Urinary bladder (tissue), 4 donors: ENCODE measurements at places on chromosomes 7 and 10.

DNA sequence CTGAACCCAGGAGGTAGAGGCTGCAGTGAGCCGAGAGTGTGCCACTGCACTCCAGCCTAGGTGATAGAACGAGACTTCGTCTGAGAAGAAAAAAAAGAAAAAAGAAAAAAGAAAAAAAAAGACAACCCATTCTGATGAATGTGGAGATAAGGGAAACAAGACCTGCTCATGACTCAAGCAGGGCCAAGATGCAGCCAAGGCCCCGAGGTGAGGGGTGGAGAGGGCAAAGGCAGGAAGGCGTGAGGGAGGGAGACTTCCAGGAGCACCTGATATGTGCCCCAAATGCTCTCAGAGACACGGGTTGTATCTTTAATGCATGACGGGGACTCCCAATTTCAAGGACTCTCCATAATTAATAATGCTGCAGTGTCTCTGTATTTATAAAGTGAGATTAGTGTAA lies 134.6 kb downstream of the PIP4K2A start:
- DNase-seq, result no peak

DNA sequence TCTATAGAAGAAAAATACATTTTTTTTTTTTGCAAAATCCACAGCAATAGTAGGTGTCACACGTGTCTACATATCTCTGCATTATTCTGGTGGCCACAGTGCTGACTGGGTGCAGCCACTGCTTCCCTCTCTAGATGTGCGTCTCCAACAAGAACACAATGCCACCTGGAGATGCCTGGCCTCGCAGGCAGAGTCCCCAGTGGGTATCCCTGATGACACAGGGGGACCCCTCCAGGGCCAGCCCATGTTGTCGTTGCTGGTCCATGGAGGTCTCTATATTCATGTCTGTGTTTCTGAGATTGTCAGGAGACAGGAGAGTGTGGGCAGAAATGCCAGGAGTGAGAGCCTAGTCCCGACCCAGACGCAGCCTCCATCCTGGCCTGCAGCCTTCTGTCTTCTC lies 345.9 kb upstream of the SHH start:
- DNase-seq, result no peak

DNA sequence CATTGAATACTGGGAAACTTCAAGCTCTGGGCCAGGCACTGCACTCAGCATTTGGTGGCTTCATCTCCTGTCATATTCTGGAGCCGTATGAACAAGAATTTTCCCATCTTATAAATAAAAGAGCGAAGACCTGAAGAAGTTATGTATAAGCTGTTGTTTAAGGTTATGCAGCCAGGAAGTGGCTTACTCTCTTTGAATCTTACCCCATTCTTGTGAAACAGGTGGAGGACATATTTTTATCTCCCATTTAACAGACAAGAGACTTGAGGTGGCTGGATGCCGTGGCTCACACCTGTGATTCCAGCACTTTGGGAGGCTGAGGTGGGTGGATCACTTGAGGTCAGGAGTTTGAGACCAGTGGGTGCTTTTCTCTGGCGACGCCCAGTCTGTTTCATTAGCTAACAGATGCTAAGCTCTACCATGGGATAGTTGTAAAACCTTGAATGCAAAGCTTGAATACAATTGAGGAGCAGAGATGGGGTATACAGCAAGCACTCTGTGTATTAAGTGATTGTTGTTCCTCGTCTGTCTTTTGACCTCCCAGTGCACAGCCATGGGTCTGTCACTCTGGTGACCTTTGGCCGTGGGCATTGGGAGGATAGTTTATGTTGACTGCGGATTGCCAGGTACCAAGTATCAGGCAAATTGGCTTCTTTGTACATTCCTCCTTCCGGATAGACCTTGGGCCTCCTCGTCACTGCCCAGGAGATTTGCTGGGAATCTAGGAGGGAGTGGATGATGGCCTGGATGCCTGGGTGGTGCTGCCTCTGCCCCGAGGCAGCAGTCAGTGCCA lies 85.8 kb downstream of the GRK5 start:
- DNase-seq, result no peak

GRCh38 chr10:106182542-106182941 lies 982.0 kb downstream of the SORCS1 start:
- no peak for DNase-seq

GRCh38 chr10:72012796-72013195 lies 48.6 kb downstream of the CHST3 start:
- no peak for DNase-seq

DNA sequence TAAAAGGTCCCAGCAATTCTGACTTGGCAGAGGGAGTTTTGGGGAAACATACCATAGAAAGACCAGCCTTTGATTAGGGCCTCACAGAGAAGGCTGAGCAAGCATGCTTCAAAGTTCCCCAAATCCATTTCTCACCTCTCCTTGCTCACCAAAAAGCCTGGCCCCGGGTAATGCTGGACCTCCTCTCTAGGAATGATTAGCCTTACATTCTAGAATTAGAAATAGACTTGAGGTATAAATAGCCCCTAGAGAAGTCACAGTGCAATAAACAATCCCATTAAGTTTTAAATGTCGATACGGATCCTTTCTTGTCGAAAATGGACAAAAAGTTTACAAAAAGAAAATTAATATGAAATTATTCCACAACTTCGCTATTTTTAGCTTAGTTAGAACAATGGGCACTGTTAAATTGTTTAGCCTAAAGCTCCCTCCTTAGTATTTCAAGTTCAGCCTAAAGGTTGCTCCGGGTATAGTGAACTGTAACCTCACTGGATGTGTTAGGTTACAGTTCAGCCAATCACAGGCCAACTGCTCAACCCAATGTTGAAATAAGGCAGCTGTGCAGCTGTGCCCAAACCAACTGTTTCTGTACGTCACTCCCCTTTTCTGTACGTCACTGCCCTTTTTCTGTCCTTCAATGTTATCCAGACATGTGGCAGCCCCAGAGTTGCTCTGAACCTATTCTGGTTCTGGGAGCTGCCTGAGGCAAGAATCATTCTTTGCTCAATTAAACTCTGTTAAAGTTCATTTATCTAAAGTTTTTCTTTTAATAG lies 7.9 kb upstream of the GSDME start:
- DNase-seq, result no peak

DNA sequence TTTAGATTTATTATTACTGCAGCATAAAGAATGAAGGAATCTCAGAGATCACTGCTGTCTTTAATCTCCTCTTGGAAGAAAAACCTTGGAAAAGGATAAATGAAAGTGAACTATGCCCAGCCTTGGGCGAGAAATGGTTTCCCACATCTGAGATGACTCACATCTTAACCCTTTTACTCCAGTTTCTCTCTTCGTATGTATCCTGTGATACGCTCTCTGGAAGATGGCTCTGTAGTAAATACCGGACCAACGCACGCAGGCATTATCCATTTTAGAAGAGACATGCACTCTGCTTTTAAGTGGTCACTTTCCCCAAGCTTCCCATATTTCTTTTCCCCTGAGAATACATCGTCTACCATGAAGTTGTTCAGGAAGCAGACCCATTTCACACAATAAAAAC lies 207.3 kb upstream of the BMPER start:
- DNase-seq, result no peak

GRCh38 chr10:129833994-129834739 lies 129.9 kb downstream of the EBF3 start:
- DNase-seq, result no peak

DNA sequence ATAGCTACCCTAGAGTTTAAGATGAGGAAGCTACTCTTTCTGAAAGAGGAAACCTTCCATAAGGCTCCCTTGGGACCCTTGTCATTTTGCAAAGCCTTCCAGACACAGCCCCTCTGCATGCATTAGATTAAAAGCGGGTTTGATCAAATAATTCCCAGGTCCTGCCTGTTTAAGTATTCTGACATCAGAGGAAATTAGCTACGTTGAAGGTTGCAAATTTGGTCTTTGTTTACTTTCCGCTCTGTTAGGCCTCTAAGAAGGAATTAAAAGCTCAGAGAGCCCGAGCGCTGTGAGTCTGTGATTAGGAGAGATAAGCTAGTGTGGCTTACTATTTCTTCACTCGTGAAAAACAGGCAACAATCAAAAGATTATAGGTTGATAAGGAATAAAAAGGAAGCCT lies 1.4 kb upstream of the THSD7A start:
- no peak for DNase-seq
